ENCODE measurements at places on chromosomes 1 and 21.
A peak's percentile ranks its signal among the peaks of the same experiment; 100 is the strongest.

DNA sequence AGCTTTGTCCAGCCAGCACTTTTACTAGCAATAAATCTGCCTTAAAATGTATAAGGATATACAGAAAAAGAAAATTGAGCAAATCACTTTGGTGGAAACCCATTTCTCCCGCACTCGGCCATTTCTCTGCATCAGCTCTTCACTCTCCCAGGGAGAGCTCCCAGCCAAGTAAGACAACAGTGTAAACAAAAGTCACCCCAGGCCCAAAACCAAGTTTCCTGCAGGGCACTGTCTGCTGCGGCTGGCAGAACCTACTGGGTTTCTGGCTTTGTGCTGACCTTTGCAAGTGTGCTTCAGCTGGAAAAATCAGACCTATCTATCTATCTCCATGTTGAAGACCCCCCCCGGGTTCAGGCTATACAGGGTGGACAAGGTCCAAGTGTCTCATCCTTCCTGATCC, 476.7 kb upstream of the CAMK1G start:
- DNase-seq, result no peak

DNA sequence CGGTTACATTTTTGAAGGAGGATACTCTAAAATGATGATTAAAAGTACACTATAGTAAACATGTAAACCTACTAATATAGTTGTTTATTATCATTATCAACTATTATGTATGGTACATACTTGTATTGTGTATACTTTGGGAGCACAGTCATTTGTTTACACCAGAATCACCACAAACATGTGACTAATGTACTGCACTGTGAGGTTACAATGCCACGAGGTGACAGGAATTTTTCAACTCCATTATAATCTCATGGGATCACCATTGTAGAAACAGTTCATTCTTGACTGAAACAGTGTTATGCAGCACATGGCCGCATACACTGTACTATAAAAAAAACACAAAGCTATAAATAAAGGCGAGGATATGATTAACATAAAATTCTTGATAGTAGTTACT, 44.3 kb downstream of the GPATCH2 start:
- no peak for DNase-seq

- no peak for DNase-seq
Observed at GRCh38 chr1:84156210-84156621, 12.1 kb downstream of the PRKACB start.

DNA sequence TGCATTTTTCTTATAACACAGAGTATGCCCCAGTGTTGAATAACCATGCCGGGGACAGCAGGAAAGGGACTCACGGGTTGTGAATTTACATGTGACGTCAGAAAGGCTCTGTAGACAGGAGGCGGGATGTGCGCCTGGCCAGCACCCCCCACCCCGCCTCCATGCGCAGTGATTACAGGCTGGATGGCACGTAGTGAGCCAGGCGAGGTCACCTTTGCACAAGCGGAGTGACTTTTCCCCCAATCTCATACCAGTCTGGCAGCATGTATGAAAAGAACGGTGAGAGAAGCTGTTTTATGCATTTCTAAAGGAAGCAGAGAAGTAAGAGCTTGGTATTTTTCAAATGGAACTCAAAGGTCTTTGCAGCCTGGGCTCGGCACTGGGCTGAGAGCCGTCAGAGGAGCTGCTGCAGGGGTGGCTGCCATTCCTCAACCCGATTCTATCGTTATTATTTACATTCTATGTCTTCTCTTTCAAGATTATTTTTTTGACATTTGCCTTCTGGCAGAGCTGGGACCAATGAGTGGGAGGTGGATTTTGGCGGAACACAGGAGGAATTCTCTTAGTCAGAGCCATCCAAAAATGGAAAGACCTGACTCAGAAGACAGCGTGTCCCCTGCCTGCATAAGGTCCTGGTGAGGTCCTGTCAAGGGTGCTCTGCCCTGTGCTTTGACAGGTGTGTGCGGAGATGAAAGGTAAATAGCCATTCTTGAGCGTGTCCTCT, 115.6 kb upstream of the SLC45A1 start:
- no peak for DNase-seq

DNA sequence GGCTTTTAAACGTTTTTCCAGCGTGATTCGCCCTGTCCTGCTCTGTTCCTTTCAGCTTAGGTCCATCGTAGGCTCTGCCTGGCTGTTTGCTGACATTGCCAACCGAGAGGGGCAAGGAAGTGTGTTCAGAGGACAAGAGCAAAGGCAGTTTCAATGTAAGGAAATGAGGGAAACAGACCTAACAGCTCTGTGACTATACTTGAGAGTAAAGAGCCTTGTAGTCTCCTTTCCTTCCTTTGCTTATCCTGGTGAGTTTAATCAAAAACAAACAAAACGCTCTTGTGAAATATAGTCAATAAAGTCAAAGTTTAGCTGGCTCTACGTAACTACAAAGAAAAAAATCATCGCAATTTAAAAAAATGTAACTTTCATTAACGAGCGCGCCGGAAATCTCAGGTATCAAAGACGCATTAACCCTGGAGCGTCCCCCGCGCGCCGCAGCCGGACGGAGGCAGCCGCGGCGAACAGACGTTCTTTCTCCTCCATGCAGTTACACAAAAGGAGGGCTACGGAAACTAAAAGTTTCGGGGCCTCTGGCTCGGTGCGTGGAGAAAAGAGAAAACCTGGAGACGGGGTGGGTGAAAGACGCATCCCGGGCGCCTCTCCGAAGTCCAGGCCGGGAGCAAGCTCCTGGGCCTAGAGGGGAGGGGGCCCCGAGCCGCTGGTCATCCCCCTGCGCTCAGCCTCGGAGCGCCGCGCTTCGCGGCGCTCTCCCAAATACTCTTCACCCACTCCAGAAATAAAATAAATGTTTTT, 617 bp upstream of the ADGRL2 start:
- no peak for DNase-seq

DNA sequence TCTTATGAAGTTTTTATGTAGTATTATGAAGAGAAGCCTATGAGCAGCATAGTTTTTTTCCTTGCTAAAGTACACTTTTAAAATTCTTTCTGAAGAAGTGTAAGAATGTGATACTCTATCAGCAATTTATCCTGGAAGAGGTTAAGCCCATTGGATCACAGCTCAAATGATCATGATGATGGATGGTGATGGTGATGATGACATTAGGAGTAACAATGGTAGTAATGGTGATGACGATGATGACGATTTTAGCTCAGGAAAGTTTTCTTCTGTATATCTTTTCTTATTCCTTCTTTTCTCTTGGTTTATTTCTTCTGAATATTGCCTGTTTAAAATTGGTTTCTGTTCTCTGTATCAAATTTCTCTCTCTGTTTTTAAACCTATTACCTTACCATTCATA, 262.9 kb upstream of the DUSP10 start:
- no peak for DNase-seq

DNA sequence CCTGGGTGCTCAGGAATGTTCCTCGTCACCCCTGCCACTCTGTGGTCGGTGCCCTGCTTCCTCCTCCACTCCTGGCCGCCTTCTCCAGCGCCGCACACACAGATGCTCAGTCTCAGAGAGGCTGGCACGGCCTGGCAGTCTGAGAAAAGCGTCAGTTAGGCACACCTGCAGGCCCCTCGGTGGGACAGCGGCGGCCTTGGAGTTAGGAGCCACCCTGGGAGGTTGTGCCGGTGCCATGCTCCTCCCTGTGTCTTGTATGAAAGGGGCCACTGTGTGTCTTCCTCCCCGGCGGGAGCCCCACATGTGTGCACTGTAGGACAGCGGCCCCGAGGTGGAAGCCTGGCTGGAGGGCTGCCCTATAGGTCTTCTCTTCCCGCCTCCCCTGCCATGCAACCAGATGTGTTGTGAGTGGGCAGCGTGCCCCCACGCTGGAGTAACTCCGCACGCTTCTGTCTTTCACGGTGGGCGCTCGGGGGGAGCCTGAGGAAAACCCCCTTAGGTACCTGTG, 145.2 kb downstream of the PGBD5 start:
- no peak for DNase-seq

GRCh38 chr1:209411491-209411929, 172.0 kb upstream of the CAMK1G start:
- no peak for DNase-seq

- DNase-seq, result no peak
Observed at GRCh38 chr1:33347650-33347992, 26.7 kb upstream of the A3GALT2 start.

GRCh38 chr1:155910621-155911121, 478 bp downstream of the RIT1 start:
- DNase-seq, result peak; percentile 9

GRCh38 chr1:31725134-31725533, 21.3 kb upstream of the COL16A1 start:
- no peak for DNase-seq

DNA sequence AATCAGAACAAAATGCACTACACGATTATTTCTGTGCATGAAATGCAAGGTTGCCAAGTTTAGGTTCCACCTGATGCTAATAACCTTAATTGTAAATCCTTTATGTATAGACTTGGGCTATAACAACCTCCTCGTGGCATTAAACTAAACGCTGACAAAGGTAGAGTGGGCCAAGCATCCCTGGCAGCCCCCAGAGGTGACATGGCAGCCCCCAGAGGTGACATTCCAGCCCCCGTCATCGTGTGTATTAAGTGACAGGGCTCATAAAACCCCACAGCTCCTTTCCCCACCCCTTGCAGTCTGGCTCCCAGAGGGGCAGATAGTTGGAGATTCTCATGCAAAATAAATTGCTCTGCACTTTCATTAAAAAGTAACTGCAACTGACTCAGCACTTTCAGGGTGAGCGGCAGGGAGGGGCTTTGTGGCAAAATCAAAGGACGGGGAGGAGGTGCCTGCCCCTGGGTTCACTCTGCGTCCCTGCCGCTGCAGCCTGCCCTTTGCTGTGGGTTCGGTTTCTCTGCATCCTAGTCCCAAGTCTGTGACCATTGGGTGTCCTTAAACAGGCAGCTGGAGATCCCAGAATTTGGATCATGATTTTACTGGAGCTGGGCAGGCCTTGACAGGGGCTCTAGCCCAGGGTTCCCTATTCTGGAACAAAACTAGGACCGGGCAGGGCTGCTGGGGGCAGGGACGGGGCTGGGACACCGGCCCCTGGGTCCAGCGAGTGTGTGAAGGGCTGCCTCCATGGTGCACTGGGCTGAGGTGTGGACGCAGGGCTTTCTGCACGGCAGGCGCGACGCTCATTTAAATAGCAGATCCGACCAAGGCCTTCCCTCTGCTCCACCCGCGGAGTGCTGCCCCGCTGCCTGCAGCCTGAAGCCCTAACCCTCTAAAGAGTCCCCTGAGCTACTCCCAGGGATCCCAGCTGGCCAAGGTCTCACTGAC, 234.9 kb upstream of the VAMP3 start:
- no peak for DNase-seq

GRCh38 chr1:35640380-35641232, 720 bp downstream of the PSMB2 start:
- no peak for DNase-seq

DNA sequence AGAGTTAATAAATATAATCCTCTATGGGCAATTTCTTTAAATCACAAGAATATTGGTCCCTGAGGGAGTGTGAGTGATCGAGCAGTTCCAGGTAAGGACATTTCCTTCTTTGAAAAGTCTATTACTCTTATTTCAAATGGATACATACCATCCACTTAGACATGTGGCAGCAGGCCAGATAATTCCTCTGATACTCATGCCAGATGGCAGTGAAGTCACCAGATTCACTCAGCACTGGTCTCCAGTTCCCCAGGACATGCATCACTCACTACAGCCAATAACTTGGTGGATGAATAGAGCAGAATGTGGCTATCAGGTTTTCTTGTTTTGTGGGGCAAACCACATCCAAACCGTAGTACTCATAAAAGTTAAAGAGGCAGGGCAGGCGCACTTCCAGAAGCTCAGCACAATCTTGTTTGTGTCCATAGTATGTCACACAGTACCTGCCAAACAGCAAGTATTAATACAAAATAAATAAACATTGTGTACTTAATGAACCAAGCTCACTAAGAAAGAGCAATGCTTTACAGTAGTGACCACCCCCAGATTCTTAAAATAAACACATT, 74.2 kb upstream of the CD53 start:
- DNase-seq, result no peak

GRCh38 chr21:26956813-26957212, 10.1 kb downstream of the ADAMTS5 start:
- DNase-seq, result no peak

GRCh38 chr1:221868593-221869303, 126.9 kb upstream of the DUSP10 start:
- DNase-seq, result no peak

DNA sequence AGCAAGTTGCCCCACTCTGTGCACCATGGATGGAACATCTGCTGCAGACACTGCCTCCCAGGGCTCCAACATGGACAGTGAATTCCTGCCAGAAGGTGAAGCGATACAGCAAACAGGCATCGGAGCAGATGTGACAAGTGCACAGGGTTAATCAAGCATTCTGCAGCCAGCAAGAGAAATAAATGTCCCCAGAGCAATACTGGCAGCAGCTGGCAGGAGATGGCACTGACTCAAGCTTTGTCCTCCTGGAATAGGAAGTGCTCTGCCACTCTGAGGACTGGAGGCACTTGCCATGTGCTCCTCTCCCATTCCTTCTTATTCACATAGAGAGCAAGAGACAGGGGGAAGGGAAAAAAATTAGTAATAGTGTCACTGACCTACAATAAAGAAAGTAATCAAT, 402.7 kb upstream of the DAB1 start:
- DNase-seq, result no peak

GRCh38 chr1:20496241-20496661, 10.2 kb upstream of the CAMK2N1 start:
- DNase-seq, result peak; percentile 24

GRCh38 chr1:11000526-11000925, 11.9 kb upstream of the TARDBP start:
- DNase-seq, result no peak

DNA sequence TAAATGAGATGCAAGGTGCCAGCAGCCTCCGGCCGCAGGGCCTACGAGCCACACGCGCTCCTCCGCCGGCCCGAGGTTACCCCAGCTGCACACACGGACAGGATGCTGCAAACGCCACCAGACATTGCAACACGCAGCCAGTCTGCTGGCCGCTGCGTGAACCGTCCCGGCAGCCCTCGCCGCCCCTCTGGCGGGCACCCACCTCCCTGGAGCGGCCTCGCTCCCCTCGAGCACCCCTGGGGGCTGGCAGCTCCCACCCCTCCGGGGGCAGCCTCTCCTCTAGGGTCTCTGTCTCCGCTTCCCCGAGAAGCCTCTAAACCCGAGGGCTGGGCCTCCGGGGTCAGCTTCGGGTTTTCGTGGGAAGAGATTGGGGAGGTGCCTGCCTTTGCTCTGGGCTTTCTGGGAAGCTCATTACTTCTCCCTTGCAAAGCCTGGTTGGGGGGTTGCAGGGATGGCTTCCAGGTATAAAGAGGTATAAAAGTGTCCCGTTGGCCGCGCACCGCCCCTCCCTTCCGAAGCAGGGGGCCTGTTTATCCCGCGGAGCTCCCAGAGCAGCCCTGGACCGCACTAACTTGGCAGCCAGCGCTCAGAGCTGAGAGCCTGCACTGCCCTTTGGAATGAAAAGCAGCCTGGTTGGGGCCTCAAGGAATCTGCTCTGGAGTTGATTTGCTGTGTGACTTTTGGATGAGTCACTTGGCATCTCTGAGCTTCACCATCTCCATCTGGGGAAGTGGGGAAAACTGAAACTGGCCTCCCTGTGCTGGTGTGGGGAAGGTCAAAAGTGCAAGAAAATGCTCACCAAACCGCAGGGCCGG, 21.8 kb downstream of the DHRS3 start:
- no peak for DNase-seq

Data from CD4-positive, CD25-positive, alpha-beta regulatory T cell (primary cell).